ENCODE measurements at places on chromosomes 7 and 10.

GRCh38 chr7:71886046-71886445 lies 526.1 kb downstream of the CALN1 start:
- no peak for DNase-seq

DNA sequence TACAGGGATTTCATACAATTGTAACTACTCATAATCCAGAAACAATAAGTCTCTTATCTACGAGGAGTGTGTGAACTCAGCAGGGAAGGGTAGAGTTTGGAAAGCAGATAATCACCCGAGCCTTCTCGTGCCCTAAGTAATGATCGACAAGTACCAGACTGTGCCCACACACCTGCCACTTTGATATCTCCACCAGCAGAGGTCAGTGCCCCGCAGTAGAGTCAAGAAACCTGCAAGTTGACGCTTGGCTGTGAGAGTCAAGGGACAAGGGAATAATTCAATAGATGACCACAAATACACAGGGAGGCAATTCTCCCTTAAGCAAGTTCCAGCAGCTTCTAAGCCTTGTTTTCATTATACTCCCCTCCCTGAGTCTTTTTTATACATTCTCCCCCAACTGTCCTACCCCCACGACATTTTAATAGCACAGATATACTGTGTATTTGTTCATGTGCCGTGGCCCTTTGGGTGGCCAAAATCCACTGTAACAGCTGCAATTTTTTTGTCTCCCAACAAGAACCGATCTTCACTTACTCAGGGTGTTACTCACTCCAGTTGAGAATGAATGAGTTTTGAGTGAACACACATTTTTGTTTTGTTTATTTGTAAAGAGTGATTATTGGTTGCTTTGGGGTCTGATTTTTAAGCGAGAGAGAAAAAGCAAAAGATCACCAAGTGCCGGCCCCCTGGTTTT lies 106.9 kb upstream of the RHEB start:
- DNase-seq, result peak; percentile 45

DNA sequence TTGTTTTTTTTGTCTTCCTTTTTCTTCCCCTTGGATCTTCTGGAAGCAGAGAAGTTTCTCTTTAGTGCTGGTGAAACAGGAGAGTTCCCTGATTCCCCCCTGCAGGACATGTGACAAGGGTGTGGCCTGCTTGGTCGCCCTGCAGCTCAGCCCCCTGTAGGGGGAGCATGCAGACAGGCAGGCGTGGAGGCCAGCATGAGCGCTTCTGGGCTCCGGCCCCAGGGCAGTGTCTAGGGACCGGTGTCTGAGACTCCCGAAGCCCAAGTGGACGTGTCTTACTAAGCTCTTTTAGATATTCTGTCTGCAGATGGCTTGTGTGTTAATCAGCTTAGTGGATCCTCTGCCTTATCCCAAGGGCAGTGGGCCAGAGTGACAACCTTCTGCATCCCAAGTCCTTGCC lies 26.1 kb downstream of the PRSS58 start:
- no peak for DNase-seq

DNA sequence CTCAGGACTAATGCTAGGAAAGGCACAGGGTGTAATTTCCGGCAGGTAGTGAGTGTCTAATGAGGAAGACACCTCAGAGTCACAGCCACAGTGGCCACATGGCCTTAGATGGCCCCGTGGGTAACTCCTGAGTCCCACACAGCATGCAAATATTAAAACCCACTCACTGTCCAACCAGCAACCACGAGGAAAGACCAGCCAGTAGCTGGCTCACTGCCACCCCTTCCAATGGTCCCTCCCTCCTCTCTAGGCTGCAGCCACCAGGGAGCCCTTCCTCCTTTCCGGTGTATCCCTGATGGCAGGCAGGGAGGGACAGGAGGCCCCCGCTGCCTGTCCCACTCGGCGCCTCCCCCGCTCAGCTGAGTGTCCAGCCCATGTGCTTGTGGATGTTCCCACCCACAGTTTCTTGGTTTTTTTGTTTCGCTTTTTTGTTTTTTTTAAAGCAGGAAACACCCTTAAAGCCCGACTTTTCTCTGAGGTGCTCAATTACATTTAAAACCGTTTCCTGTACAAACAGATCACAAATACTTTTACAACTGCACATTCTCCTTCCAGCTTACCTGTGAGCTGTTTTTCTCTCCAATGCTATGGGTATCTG lies 9.2 kb downstream of the BNIP3 start:
- DNase-seq, result peak; percentile 59

DNA sequence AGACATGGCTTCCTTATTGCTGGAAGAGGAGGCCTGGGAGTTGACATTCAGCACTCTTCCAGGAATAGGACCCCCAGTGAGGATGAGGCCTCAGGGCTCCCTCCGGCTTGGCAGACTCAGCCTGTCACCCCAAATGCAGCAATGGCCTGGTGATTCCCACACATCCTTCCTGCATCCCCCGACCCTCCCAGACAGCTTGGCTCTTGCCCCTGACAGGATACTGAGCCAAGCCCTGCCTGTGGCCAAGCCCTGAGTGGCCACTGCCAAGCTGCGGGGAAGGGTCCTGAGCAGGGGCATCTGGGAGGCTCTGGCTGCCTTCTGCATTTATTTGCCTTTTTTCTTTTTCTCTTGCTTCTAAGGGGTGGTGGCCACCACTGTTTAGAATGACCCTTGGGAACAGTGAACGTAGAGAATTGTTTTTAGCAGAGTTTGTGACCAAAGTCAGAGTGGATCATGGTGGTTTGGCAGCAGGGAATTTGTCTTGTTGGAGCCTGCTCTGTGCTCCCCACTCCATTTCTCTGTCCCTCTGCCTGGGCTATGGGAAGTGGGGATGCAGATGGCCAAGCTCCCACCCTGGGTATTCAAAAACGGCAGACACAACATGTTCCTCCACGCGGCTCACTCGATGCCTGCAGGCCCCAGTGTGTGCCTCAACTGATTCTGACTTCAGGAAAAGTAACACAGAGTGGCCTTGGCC lies 4.3 kb downstream of the PGAM2 start:
- no peak for DNase-seq

- no peak for DNase-seq
Measured at GRCh38 chr7:158390460-158390859, 197.2 kb downstream of the PTPRN2 start.

- DNase-seq, result no peak
Measured at GRCh38 chr7:90944021-90944420, 320.2 kb upstream of the FZD1 start.

DNA sequence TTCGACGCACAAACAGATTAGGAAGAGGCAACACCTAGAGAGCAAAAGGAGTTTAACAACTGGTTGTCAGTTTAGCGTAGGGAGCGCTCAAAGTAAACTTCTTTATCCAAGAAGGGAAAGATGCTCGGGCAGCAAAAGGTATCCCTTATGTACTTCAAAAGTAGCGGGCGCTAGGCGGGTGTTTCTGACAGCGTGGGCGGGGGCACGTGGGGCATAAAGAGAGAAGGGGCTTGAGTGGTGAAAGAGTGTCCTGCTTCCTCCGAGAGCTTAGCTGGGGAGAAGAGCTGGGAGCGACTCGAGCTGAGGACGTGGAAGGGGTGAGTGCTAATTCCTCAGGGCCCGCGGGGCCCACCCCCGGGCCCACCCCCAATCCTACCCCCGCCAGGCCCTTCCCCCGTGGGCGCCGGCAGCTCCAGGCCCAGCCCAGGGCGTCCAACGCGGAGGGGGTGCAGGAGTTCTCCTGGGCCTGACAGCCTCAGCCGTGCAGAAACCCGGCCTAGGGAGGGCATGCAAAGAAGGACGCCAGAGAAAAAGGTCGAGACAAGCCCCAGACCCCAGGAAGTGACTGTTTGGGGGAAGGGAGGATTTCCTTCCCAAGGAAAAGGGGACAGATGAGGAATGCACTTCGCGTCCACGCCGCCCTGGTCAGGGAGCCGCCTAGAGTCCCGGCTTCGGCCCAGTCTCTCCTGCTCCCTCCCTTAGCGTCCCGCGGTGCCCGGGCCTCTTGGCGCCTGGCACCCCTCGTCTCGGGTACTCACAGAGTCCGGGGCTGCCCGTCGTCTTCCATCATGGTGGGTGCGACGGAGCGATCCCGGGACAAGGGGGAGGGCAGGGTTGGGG lies 868 bp downstream of the TIAL1 start:
- DNase-seq, result peak; percentile 54

DNA sequence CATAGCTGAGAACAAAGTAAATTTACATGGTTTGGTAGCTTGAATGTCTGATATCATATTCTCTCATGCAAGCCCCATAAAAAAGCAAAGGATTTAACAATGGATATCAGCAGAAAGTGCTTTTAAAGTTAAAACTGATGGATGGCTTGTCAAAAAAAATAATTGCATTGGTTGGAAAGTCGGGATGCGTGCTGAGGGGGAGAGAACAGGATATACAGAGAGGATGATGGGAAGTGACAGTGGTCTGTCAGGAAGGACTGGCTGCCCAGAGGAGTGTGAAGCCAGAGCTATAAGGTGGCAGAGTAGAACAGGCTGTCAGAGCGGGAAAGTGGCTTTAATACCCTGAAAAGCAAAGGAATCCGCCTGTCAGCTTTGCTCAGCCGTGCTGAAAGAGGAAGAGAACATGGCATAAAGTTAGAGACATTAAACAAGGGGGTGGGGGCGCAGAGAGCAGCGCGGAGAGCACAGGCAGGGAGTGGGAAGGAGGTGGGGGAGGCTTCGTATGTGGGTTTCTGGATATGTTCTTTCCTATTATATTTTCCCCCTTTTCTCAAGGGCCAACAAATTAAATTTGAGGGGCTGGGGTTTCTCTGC lies 493.0 kb downstream of the LRMDA start:
- no peak for DNase-seq

- no peak for DNase-seq
Measured at GRCh38 chr7:146892151-146892550, 775.5 kb downstream of the CNTNAP2 start.

GRCh38 chr7:155802906-155803417 lies 9.3 kb downstream of the SHH start:
- no peak for DNase-seq

GRCh38 chr10:72008096-72008981 lies 44.1 kb downstream of the CHST3 start:
- DNase-seq, result no peak

GRCh38 chr10:70494966-70495365 lies 16.4 kb downstream of the PALD1 start:
- peak; percentile 12 for DNase-seq

DNA sequence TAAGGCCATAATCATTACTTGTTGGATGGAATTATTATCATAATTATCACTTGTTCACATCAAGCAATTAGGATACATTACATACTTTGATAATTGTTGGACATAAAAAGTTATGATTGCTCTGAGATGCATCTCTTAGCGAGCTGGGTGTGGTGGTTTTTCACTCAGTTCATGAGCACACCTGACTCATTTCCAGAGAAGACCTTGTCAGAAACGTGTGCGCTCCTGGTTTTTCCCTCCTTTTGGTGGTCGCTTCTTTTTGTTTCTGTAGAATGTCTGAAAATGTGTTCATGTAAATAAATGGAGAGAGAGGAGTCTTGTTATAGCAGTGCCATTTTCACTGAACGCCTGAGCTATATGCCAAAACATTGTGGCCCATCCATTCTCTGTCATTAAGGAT lies 141.3 kb downstream of the PAXIP1 start:
- DNase-seq, result no peak

GRCh38 chr7:36262309-36263094 lies 109.4 kb downstream of the EEPD1 start:
- no peak for DNase-seq

DNA sequence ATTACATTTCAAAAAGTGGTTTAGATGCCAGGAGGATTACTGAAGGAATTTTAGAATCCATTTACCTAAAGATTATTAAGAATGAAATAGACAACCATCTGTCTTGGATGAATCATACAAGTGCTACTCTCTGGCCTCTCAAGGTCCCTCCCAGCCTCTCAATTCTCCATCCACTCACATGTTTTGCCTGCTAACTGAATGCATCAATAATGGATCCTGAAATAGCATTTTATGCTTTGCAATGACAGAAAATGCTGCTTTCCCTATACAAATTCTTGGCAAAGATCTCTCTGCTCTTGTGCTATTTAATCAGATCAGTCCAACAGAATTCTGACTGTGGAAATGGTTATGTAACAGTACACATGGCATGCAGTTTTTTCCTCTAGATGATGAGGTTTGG lies 68.1 kb downstream of the HBP1 start:
- DNase-seq, result no peak

GRCh38 chr10:133026726-133027395 lies 60.9 kb upstream of the ADGRA1 start:
- no peak for DNase-seq

DNA sequence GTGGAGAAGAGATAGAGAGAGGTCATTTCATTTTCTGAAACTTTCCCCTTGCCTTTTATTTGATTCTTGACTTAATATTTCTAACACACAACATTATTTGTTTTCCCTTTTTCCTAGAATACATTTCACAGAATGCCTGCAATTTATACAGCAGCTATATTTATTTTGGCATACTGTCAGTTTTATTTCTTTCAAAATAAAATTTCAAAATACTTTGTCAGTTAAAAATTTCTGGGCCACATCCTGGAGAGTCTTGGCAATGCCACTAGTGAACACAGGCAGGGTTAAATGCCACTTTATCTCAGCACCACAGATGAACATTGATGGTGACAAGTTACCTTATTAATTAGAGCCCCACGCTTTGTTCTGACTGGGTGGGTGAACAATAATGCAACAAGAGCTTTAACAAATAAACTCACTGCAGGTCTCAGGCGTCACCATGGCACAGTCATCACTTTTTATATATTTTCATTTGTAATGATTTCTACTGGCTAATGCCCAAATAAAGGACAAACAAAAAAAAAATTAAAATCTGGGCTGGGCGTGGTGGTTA lies 494.0 kb downstream of the KIF20B start:
- no peak for DNase-seq

DNA sequence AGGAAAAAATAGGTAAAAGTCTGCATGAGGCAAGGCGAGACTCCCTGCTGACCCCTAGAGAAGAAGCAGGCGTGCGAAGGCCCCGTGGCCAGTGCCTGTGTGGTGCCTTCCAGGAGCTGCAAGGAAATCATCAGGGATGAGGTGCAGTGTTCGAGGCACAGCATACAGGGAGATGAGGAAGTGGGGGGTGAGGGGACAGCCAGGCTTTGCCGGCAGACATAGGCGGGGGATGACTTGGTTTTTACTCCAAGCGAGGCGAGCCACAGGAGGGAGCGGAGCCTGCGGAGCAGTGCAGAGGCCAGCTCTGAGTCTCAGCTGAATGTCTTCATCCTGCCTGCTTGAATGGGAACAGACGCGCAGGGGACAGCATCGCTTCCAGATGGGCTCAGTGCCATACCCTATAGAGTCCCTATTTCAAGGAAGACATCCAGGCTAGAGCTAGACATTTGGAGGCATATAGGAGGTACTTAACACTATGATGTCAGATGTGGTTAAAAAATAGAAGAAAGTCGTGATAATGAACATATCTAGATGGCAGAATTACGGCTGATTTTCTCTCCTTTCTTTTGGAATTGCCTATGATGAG lies 49.5 kb downstream of the TCERG1L start:
- no peak for DNase-seq

DNA sequence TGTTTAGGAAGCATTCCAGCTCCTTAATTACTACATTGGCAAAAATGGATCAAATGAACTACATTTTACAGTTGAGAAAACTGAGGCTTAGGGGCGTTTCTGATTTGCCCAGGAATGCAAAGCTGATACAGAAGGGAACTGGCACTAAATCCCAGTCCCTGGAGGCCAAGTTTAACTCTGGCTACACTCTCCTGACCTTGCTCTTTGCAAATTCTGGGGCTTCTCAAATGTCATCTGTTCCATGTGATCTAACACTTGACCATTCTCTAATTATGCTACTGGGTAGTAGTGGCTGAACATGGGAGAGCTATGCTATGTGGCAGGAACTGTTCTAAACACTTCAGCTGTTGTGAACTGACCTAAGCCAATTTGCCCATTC lies 11.3 kb upstream of the HABP2 start:
- DNase-seq, result no peak

GRCh38 chr7:25900877-25901276 lies 251.1 kb upstream of the NFE2L3 start:
- no peak for DNase-seq

- DNase-seq, result no peak
Measured at GRCh38 chr7:16668049-16668858, 22.3 kb downstream of the BZW2 start.

All from activated CD4-positive, alpha-beta T cell treated with anti-CD3 and anti-CD28 coated beads, Interleukin-2, amount 10 ng/mL, durations not matched to agents 7 days and 5 days (primary cell).